ENCODE measurements at places on chromosomes 3 and 15. TPM values are rescaled to one million over a fixed set of nuclear protein-coding genes. Genes with fewer than 3 reads are reported as not detected.

DNA sequence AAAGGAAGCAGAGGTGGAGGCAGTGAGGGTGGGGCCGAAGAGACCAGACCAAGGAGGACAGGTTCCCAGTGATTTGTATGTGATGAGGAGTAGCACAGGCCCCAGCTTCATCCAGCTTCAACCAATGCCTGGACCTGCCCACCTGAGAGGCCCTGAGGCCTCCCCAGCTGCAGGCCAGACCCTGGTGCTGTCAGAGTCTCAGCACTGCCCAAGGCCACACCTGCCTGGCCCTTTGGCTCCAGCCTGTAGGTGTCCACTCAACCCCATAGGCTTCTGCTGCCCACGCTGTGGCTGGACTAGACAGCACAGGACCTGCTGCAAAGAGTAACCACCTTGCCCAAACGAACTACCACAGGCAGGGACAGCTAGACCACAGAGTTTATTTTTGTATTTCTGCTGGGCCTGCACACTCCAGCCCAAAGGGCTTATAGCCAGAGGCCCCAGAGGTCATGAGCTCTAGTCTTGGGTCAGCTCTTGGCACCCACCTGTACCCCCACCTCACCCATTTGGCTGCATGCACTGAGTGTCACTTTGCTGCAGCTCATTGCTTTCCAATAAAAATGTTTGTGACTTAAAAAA, 81.9 kb upstream of the CDV3 start:
- H3K27ac ChIP-seq = no peak overlapping the region
- no peak for DNase-seq
- H3K4me1 ChIP-seq = peaks cover 15% of the 10 kb centered on the region
- no peaks in the 10 kb centered on the region for H3K27me3 ChIP-seq
- no peak overlapping the region for H3K4me3 ChIP-seq
- no peaks in the 10 kb centered on the region for H3K36me3 ChIP-seq

Gene PLA2G4D
- not detected for total RNA-seq

Gene VIPR1
- total RNA-seq = not detected

DNA sequence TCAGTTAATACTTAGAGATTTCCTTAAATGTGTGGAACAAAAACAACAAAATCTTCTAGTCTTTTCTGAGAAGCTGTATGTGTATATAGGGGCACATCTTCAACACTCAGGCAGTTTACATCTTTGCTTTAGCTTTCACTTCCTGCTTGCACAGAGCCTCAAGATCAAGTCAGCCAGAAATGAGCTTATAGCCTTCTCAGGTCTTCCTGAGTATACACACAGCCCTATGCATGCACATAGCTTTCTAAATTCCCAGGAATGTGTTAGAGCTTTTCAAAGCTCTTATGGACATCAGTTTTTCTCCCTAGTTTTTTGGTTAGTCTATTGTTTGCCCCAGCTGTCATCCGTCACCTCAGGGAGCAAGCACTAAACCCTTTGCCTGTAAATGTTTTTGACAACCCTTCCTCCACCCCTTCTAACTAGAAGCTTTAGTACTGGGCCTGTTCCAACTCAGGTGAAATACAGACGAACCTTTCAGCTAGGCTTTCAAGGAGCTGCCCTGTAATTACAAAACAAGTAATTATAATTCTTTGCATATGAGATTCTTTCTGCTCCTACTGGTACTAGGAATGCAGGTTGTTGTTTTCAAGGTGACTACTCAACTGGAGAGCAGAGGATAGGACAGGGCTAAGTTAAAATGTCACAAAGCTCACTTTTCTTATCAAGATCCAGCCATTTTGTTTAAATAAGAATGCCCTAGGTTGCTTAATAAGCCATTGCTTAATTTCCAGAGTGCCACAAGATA, 22.6 kb upstream of the MTMR10 start:
- H3K4me1 ChIP-seq = peaks cover 13% of the 10 kb centered on the region
- H3K4me3 ChIP-seq = no peak overlapping the region
- H3K36me3 ChIP-seq = no peaks in the 10 kb centered on the region
- DNase-seq = no peak

Gene CD200R1
- total RNA-seq = 0.38 TPM

DNA sequence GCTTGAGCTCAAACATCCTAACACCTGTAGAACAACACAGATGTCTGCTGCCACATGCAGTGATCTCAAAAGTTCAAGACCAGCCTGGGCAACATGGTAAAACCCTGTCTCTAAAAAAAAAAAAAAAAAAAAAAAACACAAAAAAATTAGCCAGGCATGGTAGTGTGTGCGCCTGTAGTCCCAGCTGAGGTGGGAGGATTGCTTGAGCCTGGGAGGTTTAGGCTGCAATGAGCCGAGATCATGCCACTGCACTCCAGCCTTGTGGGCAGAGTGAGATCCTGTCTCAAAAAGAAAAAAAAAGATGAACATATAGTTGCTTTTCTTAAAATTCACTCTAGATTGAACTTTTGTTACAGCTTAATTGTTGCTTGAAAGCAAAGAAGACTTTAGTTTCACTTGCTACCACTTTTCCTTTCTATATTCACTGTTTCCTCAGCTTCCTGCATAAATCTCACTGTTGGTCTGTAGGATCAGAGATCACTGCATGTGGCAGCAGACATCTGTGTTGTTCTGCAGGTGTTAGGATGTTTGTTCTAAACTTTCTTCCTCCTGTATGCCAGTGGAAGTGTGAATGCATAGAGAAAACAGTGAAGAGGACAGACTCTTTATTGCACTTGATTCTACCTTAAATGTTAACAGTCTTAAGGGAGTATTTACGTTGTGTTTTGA, 12.6 kb downstream of the RAB11A start:
- no peaks in the 10 kb centered on the region for H3K4me1 ChIP-seq
- H3K36me3 ChIP-seq = peaks cover 61% of the 10 kb centered on the region
- no peak overlapping the region for H3K4me3 ChIP-seq

DNA sequence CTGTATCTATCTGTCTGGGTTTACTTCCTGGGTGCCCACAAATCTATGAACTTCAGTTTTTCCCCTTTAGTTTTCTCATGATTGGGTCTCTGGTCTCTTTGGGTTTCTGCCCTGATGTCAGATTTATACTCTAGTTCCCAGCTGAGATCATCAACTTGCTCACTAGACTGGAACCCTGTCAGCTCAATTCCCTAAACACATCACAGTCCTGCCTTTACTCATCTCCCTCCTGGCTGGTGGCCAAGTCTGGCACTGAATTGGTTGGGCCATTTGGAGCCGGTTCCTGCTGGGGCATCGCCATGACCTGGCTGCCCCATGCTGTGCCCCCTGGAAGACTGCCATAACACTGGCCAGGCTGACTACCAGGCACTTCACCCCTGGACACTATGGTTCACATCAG, 345.3 kb downstream of the CHST2 start:
- DNase-seq = peak; percentile 49
- no peak overlapping the region for H3K4me3 ChIP-seq
- H3K4me1 ChIP-seq = no peaks in the 10 kb centered on the region

Gene PTPRG
- total RNA-seq = 39.6 TPM
